Activated T-cell treated with anti-CD3 and anti-CD28 coated beads for 48 hours (primary cell): ENCODE measurements at places on chromosomes 13 and 19.

- DNase-seq: no peak
These were observed 53.3 kb downstream of the CEBPG start for GRCh38 chr19:33426621-33427361.

GRCh38 chr13:99900960-99901359, 70.6 kb downstream of the ZIC5 start:
- no peak for DNase-seq

- DNase-seq: no peak
These were observed 154.2 kb downstream of the DIAPH3 start for GRCh38 chr13:60009300-60010253.

DNA sequence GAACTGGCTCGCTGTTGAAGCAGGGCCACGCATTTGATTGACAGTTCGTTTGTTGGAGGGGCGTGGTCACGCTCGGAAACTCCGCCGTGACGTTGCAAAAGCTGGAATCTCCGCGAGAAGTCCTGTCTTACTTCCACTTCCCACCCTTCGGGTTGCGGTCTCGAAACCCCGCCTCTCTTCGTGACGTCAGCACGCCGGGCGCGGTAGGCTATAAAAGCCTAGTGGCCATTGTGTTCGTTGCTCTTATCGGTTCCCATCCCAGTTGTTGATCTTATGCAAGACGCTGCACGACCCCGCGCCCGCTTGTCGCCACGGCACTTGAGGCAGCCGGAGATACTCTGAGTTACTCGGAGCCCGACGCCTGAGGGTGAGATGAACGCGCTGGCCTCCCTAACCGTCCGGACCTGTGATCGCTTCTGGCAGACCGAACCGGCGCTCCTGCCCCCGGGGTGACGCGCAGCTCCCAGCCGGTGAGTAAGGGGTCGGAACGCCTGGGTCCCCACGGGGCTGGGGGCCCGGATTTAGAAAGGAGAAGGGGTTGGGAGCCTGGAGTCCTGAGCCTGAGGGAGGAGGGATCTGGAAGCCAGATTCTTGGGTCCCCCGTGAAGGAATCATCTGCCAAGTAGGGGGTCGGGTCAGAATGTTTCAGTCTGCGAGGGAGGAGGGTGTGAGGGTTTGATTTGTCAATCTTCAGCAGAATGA, at the start of gene PPP1R15A:
PPP1R15A (plus strand) TSS at position 240 of the 702 bp plus-strand sequence. CDS start 813 bp downstream, outside the sequence.
- DNase-seq: peak; percentile 99

DNA sequence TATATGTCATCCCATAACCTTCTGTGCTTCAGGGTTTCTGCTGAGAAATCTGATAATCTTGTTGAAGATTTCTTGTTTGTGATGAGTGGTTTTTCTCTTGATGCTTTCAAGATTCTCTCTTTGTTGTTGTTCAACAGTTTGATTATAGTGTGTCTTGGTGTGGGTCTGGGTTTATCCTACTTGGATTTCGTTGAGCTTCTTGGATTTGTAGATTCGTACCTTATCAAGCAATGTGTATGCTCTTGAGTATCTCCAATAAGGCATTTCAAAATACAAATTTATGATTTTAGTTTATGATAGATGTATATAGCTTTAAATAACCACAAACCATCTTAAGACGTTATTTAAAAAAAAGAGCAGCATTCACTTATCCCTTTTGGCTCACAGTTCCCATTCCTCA, 57.5 kb downstream of the URI1 start:
- no peak for DNase-seq

DNA sequence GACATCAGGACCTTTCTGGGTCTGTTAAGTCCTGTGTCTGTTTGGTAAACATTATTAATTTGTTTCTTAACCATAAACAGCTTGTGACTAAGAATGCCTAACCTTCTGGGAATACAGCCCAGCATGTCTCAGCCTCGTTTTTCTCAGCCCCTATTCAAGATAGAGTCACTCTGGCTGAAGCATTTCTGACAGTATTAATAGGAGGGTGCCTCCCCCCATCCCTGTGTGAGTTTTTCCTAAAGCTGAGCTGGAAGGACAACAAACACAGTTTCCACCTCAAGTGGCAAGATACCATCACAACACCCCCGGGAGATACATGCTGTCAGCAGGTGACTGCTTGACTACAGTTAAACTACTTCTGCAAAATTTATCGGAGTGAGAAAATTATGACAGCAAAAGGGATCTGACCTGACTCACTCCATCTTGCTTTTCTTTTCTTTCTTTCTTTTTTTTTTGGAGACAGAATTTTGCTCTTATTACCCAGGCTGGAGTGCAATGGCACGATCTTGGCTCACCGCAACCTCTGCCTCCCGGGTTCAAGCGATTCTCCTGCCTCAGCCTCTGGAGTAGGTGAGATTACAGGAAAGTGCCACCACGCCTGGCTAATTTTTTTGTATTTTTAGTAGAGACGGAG, 59.3 kb upstream of the ABCC4 start:
- DNase-seq: no peak

DNA sequence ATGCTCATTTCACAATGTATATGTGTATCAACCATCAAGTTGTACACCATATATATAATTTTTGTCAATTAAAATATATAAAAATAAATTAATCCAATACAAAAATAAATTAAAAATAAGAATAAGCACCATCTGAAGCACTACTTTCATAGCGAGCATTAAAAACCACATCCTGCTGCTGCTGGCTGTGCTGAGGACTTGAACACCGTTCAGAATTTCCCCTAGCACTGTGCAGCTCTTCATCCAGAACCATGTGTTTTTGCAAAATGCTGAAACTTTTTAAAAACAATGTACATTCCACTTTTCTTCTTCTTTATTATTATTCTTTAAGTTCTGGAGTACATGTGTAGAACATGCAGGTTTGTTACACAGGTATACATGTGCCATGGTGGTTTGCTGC, 40.0 kb upstream of the FOXO1 start:
- no peak for DNase-seq

DNA sequence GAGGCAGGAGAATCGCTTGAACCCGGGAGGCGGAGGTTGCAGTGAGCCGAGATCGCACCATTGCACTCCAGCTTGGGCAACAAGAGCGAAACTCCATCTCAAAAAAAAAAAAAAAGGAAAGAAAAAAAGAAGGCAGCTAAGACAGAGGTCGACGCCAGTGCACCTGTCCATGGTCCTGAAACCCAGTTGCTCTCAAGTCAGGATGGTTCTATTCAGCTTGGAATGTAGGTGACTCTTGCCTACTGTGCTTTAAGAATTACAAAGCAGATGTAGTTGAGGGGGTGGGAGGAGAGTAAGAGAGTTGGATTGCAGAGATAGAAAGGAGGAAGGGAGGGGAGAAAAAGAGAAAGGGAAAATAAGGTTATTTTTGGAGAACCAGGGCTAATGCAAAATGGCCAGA, 18.7 kb downstream of the CACNG7 start:
- DNase-seq: no peak

GRCh38 chr13:91312324-91312723, 35.2 kb upstream of the MIR17HG start:
- DNase-seq: no peak

DNA sequence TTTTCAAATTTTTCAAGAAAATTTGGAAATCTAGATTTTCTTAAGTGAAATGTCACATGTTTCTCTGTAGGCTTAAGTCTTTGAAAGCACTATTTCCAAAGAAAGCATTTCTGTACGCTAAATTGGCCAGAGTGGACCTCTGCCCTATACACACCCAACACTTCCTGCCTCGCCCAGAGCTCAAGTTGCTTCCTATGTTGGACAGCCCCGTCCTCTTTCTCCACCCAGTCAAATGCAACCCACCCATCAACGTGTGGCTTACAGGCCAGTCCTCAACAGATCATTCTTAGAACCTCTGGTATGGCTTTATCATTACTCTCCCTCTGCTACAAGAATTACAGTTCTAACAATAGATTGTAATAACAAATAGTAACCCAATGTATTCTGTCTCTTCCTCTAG, 24.2 kb downstream of the KLF12 start:
- DNase-seq: no peak

DNA sequence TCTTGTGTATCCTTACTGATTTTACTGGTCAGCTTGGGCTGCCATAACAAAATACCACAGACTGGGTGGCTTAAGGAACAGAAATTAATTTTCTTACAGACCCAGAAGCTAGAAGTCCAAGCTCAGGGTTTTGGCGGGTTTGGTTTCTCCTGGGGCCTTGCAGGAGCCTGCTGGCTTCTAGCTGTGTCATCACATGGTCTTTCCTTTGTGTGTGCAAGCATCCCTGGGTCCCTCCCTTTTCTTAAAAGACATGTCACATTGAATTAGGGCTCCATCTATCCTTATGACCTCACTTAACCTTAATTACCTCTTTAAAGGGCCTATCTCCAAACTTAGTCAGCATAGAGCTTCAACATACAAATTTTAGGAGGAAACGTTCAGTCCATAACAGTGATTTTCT, 23.4 kb downstream of the UBAC2 start:
- DNase-seq: no peak

GRCh38 chr13:30156826-30157615, 150.3 kb downstream of the KATNAL1 start:
- no peak for DNase-seq

- DNase-seq: peak; percentile 56
These were observed 14.8 kb downstream of the OPA3 start for GRCh38 chr19:45569619-45570421.

- no peak for DNase-seq
These were observed 9.6 kb downstream of the CAPN12 start for GRCh38 chr19:38734426-38735256.

- no peak for DNase-seq
These were observed 1887.4 kb downstream of the PCDH9 start for GRCh38 chr13:65342541-65343337.

- no peak for DNase-seq
These were observed 77.7 kb upstream of the PRR20A start for GRCh38 chr13:57063007-57063406.

DNA sequence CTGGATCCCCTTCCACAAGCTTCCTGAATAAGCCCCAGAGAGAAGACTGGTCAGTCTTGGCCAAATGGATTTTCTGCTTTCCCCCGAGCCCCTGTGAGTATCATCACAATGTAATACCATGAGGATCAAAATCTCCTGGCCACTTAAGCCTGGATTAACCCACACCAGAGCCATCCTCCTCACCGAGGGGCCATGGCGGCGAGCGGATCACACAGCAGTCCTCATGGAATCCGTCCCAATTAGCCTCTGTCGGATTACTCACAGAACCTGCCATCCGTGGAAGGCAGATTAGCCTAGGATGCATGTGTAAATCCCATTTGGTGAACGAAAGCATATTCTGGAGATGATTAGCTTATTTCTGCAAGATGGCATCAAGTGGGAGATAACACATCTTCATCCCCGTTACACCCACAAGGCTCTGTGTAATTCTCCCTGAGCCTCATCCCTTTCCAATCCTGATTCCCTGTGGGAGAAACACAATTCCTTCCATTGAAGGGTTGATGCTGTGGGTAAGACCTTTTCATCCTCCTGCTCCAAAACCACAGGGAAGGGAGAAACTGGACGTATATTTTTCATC, 42.5 kb downstream of the GNG7 start:
- DNase-seq: no peak

DNA sequence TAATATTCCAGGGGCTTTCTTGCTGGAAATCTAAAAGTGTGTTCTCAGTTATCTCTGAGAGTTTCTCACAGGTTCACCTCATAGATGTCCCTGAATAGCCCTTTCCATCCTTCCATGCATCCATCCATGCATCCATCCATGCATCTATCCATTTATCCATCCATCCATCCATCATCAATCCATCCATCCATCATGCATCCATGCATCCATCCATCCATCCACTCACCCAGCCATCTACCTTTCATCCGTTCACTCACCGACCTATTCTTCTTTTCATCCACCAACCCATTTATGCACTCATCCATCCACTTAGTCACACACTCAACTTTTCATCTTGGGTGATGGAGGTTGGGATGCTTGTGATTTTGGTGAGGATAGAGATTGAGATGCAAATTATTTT, 7.4 kb upstream of the ADGRE3 start:
- DNase-seq: no peak

DNA sequence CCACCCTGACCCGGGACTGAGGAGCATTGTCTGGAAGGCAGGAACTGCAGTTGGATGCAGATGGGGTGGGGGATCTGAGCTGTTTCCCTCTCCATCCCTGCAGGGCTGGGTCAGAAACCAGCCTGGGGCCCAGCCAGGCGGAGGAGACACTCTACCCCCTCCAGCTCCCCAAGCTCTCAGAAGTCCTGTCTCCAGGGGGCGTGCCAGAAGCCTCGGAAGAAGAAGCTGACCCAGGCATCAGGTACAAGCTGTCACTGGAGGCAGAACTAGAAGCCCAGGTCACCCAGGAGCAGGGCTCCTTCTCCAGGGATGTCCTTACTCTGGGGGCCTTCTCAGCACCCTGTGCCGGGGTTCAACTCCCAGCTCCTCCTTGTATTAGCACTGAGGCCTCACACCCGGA, 15.5 kb downstream of the SIX5 start:
- no peak for DNase-seq

- DNase-seq: no peak
These were observed 254.6 kb downstream of the DCLK1 start for GRCh38 chr13:35876601-35877000.

- DNase-seq: no peak
These were observed 63.4 kb downstream of the KDM4B start for GRCh38 chr19:5032101-5032967.

- no peak for DNase-seq
These were observed 303.5 kb downstream of the TEX29 start for GRCh38 chr13:111623743-111624505.

DNA sequence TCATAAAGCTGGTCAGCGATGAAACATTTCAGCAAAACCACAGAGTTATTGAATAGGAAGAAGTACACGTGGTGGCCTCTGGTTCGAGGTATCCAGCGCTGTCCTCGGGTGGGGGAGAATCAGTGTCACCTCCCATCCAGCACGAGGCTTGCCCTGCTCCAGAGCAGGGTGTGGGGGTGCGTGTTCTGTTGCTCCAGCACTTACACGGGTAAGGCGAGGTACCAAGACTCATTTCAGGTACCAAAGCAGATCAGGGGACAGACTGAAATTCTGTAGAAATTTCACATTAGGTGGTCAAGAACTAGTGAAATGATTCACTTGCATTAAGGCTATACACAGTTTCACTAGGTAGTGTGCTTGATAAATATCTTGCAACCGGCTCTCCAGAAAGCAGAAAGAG, 164.2 kb upstream of the SOX1 start:
- no peak for DNase-seq

DNA sequence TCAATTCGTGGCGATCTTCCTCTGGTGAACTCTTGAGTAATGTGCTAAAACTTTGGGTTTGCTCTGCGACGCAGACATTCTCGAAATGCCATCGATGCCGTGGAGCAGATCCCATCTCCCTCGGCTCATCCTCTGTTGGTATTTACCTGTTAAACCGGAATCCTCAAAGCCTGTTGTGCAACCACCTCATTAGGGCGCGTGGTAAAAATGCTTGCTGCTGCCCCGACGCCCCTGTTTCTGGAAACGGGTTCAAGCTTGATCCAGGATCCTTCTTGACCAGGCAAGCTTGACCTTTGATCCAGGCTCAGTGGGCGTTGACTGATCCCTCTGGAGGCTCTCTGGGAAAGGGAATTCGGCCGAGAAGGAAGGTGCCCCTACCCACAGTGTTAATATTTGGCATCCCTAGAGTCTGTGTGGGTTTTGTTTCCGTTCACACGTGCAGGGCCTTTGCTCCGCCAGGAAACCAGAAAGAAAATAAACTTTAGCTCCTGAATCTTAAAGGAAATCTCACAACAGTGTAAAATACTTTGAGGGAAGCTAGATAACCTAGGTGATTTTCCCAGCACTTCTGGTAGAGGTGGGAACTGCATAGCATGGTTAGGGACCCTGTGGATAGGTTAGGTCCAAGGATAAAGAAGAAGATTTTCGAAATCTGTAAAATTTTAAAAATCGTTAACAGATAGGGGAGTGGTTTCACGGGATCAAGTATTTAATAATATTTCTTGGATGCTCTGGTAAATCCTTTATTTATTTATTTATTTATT, 1.1 kb downstream of the LSM14A start:
- DNase-seq: no peak
